ENCODE measurements at places on chromosomes 5 and 9.
A peak's percentile ranks its signal among the peaks of the same experiment; 100 is the strongest.

- H3K4me1 ChIP-seq: no peaks in the 10 kb centered on the region
- H3K27me3 ChIP-seq: no peaks in the 10 kb centered on the region
- H3K4me3 ChIP-seq: no peak overlapping the region
These were observed 22.3 kb upstream of the DPYSL3 start for GRCh38 chr5:147532156-147532555.

- H3K4me1 ChIP-seq: no peaks in the 10 kb centered on the region
- DNase-seq: no peak
- no peaks in the 10 kb centered on the region for H3K36me3 ChIP-seq
These were observed 143.1 kb downstream of the FSTL4 start for GRCh38 chr5:133469252-133469651.

DNA sequence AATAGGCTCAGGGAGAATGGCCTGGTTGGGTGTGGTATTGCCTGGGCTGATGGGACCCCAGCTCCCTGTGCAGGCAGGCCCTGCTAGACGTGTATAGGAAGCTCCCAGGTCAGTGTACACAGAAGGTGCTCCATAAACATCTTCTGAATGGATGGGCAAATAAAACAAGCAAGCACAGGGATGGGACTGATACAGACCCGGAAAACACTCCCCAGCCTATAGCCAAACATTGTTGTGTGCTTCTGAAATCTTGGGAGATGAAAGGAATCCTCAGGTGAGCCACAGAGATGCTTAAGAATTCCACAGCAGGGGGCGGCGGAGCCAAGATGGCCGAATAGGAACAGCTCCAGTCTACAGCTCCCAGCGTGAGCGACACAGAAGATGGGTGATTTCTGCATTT lies 151.8 kb downstream of the ENTREP1 start:
- H3K4me3 ChIP-seq: no peak overlapping the region
- no peak overlapping the region for H3K27ac ChIP-seq
- H3K4me1 ChIP-seq: no peaks in the 10 kb centered on the region
- DNase-seq: peak; percentile 22
- H3K36me3 ChIP-seq: no peaks in the 10 kb centered on the region

DNA sequence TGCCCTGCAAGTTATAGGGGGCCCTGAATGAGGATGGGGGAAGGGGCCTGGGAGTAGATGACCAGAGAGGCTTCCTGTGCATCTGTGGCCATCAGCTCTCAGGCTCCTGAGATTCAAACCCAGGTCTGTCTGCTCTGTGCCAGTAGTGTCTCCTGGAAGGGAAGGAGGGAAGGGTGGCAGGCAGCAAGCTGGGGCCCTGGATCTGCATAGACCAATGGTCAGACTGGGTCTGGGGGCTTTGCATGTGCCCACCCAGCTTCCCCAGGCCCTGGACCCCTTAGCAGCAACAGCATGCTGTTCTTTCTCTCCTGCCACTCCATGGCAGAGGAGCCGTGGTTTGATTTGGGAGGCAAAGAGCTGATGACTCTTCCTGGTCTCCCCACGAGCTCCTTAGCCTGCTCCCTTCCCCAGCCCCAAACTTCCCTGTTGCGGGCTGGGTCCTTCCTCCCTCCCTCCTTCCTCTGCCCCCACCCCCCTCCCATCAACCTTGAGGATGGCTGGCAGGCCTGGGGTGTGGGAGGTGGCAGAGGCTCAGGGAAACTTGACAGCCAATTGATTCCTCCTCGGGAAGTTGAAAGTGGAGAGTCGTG lies 31.6 kb downstream of the DAB2IP start:
- H3K4me1 ChIP-seq: no peaks in the 10 kb centered on the region
- no peak for DNase-seq
- no peaks in the 10 kb centered on the region for H3K27me3 ChIP-seq
- H3K27ac ChIP-seq: no peak overlapping the region

DNA sequence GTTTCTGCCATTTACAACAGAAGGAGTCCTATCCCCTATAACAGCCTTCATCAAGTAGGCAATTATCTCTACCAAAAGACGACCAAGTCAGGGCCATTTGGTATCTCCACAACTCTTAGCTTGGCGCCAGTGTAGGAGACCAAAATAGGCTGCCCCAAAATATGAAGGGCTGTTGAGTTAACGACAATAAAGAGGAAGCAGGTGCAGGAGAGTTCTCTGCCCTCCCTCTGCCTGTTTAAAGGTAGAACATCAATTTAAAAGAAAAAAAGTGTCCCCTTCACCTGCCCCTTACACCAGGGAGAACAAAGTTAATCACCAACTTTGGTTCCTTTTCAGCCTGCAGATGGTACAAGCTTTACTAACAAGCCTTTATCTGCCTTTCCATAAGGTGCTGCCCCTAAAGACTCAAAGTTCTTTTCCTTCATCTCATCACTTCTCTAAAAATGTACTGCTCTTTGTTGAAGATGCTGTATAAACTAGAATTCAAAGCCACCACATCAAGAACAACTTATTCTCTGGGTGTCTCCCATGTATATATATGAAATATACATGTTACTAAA lies 33.3 kb downstream of the PPP1R2B start:
- H3K27ac ChIP-seq: no peak overlapping the region
- H3K27me3 ChIP-seq: no peaks in the 10 kb centered on the region
- H3K4me3 ChIP-seq: no peak overlapping the region
- H3K36me3 ChIP-seq: no peaks in the 10 kb centered on the region

GRCh38 chr5:1014346-1014745 lies 5.7 kb downstream of the NKD2 start:
- no peak overlapping the region for H3K27ac ChIP-seq
- H3K36me3 ChIP-seq: no peaks in the 10 kb centered on the region
- H3K4me3 ChIP-seq: no peak overlapping the region
- peaks cover 5% of the 10 kb centered on the region for H3K27me3 ChIP-seq
- H3K4me1 ChIP-seq: no peaks in the 10 kb centered on the region

All from mesendoderm (in vitro differentiated cells).